ENCODE measurements at places on chromosomes 16 and 17. TPM values are rescaled to one million over a fixed set of nuclear protein-coding genes. Genes with fewer than 3 reads are reported as not detected.

Gene DNAH3
- total RNA-seq = 0.50 TPM

Gene TTYH2
- total RNA-seq = 3.8 TPM

Gene USP22
- total RNA-seq = 156 TPM

Gene GABARAP
- 57.8 TPM for total RNA-seq

Gene TP53TG3B
- total RNA-seq = not detected

Gene OR3A3
- not detected for total RNA-seq

Gene SLC52A1
- total RNA-seq = 0.50 TPM

Gene CPD
- 264 TPM for total RNA-seq

Gene FOXO3B
- total RNA-seq = 3.0 TPM

Gene SOST
- not detected for total RNA-seq

Gene PIK3R5
- total RNA-seq = 0.07 TPM

Gene EVPL
- total RNA-seq = 69.8 TPM

Gene KCNAB3
- 0.21 TPM for total RNA-seq
